Activated CD8-positive, alpha-beta memory T cell treated with anti-CD3 and anti-CD28 coated beads, Interleukin-2, amount 50 U/mL, for 4 hours (primary cell): ENCODE measurements at places on chromosomes 6 and 20.

DNA sequence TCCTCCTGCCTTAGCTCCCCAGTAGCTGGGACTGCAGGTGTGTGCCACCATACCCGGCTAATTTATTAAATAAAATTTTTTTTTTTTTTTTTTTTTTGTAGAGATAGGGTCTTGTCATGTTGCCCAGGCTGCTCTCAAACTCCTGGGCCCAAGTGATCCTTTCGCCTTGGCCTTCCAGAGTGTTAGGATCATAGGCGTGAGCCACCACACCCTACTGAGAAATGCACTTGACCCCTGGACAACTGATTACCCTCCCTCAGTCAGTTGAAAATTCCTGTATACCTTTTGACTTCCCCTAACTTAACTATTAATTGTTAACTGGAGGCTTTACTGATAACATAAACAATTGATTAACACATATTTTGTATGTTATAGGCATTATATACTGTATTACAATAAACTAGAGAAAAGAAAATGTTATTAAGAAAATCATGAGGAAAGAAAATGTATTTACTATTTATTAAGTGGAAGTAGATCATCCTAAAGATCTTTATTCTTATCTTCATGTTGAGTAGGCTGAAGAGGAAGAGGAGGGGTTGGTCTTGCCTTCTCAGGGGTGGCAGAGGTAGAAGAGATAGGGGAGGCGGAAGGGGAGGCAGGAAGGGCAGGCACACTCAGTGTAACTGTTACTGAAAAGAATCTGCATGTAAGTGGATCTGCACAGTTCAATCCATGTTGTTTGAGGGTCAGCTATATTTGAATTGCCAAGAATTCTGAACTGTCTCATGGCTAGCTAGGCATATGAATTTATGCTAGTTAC is 104.3 kb downstream of the FARS2 start:
- no peak for DNase-seq

- DNase-seq: no peak
Measured at GRCh38 chr6:129031051-129031599, 148.2 kb downstream of the LAMA2 start.

DNA sequence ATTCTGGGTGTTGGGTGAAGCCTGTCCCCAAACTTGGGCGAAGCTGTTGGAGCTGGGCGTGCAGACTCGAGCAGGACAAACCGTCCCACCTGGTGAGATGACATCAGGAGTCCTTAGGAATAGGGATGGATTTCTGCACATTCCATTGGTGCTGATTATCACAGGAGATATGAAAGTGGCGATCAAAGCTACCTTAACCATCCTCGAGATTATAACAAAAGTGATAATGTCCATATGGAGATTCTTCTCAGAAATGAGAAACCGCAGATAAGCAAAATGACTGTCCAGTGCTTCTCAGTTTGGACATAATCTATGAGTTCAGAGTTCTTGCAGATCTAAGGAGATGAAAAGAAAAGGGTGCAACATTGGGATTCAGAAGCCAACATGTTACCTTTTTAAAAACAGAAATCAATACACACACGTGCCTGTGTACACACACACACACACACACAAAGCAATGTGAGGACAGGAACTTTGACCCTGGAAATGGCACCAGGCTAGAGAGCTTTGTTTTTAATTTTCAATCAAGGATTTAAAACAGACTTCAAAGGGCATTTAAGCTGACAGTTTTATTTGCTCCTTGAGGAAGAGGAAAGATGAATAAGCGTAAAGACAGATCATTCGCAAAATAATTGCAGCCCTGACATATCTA is 165.4 kb downstream of the CD83 start:
- no peak for DNase-seq

- DNase-seq: no peak
Measured at GRCh38 chr6:53259860-53260580, 88.7 kb downstream of the ELOVL5 start.

- DNase-seq: no peak
Measured at GRCh38 chr20:37901240-37901639, 1.7 kb upstream of the VSTM2L start.

- peak; percentile 19 for DNase-seq
Measured at GRCh38 chr6:136225496-136225895, 24.6 kb downstream of the MTFR2 start.

DNA sequence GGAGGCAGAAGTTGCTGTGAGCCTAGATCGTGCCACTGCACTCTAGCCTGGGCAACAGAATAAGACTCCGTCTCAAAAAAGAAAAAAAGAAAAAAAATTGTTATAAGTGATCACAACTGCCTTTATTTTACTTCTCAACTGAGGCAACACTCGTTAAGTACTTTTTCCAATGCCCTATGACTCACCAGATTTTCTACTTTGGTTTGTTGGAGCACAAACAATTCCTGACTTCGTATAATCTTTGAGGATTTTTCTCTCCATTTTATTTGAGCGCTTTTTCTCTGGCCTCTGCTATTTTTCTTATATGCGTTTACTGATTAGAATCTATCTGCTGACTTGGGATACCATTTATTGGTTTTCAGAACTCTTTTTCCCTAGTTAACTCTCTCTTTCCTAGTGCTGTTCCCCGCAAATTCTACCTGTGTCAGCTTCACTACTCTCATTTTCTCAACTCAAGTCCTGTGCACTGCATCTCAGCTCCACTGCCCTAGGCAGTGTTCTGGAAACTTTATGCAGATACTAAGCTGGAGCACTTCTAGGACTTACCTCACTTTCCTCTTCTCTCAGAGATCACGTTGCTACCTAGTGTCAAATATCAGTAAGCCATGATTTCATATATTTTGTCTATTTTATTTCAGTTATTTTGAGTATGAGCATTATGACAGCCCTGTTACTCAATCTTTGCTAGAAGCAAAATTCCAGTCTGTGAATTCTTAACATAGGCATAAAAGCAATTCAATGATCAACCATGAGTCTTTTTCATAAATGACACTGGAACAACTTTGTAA is 1120.1 kb upstream of the CITED2 start:
- no peak for DNase-seq

GRCh38 chr6:42503894-42504293 is 52.2 kb upstream of the TRERF1 start:
- DNase-seq: no peak

- no peak for DNase-seq
Measured at GRCh38 chr6:169527306-169527705, 174.5 kb downstream of the WDR27 start.

DNA sequence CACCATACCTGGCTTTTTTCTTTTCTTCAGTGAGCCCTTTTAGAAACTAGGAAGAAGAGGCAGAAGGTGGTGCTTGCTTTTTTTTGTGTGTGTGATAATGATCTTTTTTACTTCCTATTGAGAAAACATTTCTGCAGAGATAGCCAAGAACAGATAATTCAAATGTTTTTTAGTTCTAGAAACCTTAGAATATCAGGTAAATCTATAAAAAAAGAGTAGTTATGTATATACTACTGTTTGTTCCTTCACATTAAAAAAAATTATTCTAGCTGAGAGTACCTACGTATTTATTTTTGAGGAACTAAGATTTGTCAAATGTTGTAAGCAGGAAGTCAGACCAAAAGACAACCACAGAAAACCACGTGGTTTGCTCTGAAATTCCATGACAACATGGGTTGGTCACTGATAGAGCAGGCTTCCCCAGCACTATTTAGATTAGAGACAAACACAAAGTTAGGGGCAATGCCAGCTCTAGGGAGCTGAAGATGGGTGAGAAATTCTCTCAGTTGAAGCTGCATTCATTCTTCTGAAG is 12.8 kb downstream of the STK4 start:
- peak; percentile 53 for DNase-seq

- no peak for DNase-seq
Measured at GRCh38 chr6:34067814-34068213, 78.1 kb downstream of the GRM4 start.

GRCh38 chr20:21151791-21152190 is 25.9 kb downstream of the KIZ start:
- no peak for DNase-seq

- DNase-seq: no peak
Measured at GRCh38 chr6:74610352-74610751, 595.5 kb downstream of the COL12A1 start.

DNA sequence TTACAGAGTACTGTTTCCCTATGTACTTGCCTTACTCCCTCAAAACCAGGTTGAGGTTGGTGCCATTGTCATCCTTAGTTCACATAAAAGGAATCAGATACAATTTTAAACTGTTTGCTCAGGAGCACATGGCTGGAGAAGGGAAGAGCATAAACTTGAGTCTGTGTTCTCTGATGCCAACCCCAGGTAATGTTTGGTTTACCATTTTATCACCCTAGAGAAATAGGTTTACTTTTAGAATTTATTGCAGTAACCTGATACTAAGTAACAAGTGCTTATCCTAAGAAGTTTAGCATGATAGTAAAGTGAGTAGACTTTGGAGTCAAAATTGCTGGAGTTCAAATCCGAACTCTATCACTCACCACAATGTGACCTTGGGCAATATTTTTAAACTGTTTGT is 86.3 kb downstream of the RFPL4B start:
- no peak for DNase-seq

- DNase-seq: no peak
Measured at GRCh38 chr20:61886721-61887595, 178.7 kb downstream of the TAF4 start.

- DNase-seq: no peak
Measured at GRCh38 chr20:19620446-19620845, 137.6 kb upstream of the RIN2 start.

GRCh38 chr6:116568111-116568510 is 3.2 kb upstream of the RWDD1 start:
- DNase-seq: no peak

DNA sequence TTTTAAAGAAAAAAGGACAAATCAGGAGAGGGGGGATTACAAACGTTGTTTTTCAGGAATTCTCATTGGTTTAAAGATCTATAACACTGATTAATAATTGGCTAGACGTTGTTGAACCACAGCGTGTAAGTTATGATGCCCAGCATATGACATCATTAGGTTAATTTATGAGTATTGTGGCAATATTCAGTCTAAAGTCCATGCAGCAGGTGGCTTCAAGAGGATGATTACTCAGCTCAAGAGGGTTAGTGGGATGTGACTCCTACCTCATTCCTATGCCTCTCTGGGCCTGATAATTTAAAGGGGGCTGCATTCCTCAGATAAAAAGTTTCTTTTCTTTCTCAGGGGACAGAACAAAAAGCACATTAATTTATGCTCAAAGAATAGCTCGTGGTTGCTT is 1309.0 kb downstream of the EPHA7 start:
- no peak for DNase-seq
